T-helper 9 cell (primary cell): ENCODE measurements at places on chromosomes 16 and 17.

GRCh38 chr17:43772877-43773648 is 5.7 kb downstream of the DUSP3 start:
- DNase-seq: no peak

- no peak for DNase-seq
These were observed 24.3 kb upstream of the RNPS1 start for GRCh38 chr16:2292221-2292620.

GRCh38 chr17:64111831-64112230 is 18.1 kb downstream of the ERN1 start:
- DNase-seq: no peak

- DNase-seq: no peak
These were observed 23.9 kb upstream of the LRRC75A start for GRCh38 chr17:16515933-16516332.

- DNase-seq: no peak
These were observed 20.1 kb upstream of the SLC46A1 start for GRCh38 chr17:28426081-28426519.

- DNase-seq: no peak
These were observed 23.6 kb downstream of the DYNLRB2 start for GRCh38 chr16:80564394-80564793.

- no peak for DNase-seq
These were observed 20.2 kb downstream of the FOXF1 start for GRCh38 chr16:86530251-86531190.

DNA sequence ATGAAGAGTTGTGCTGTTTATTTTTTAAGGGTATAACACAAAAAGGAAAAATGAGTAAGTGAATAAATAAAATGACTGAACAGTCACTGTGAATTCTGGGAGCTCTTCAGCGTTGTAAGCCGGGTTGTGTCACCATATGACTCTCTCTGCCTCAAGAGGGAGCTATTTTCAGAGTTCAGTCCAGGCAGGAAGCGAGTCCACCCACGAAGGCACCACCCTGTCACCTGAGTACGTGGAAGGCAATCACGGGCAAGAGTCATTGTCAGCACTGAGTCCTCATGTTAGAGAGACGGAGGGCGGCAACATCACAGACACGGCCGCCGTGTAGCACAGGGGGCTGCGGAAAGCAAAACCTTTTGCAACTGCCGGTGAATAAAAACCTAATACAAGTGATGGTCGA is 227.6 kb downstream of the UTP18 start:
- DNase-seq: peak; percentile 3

GRCh38 chr16:30953111-30953510 is 4.2 kb downstream of the ORAI3 start:
- no peak for DNase-seq

GRCh38 chr16:70394853-70395252 is 44.0 kb downstream of the ST3GAL2 start:
- no peak for DNase-seq

GRCh38 chr17:56995766-56996165 is 17.8 kb downstream of the SCPEP1 start:
- DNase-seq: no peak

DNA sequence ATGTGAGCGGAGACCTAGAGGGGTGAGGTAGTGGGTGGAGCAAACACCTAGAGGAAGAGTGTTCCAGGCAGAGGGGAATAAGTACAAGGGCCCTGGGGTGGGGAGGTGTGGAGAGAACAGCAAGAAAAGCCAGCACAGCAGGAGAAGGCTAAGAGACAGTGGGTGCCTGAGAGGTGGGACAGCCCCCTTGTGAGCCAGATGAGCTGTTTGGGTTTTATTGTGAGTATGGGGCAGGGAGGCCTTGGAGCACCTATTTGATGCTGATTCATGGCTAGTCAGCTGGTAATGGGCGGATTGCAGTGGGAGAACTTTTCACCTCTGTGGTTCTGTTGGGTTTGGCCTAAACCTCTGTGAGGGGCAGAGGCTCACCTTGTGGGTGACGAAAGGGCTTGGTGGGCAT is 68.4 kb downstream of the ABCC1 start:
- no peak for DNase-seq

GRCh38 chr17:75910699-75911098 is 6.0 kb upstream of the MRPL38 start:
- no peak for DNase-seq

DNA sequence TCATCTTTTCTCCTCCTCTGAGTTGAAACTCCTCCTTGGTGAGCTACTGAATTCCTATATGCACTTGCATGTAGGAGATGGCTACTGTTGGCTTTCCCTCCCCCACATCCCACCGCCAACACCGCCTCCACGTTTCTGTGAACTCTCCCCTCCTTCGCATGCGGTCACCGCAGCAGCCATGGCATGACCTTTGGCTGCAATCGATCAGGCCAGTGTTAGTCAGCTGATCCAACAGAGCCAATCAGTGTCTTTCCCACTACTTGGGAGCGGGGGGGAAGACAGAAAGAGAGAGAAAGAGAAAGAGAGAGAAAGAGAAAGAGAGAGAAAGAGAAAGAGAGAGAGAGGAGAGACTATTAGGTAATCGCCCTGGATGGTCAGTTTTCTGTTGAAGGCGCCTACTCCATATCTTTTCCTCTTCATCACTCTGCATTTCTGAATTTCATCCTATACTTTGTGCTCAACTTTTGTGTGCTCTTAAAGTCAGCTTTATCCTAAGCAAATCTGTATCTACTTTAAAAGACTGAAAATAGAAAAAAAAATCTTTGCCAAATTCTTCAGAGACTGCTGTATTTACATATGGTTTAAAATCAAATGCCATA is 22.7 kb downstream of the ASGR1 start:
- no peak for DNase-seq

GRCh38 chr16:50245417-50246298 is 20.7 kb upstream of the ADCY7 start:
- peak; percentile 29 for DNase-seq

DNA sequence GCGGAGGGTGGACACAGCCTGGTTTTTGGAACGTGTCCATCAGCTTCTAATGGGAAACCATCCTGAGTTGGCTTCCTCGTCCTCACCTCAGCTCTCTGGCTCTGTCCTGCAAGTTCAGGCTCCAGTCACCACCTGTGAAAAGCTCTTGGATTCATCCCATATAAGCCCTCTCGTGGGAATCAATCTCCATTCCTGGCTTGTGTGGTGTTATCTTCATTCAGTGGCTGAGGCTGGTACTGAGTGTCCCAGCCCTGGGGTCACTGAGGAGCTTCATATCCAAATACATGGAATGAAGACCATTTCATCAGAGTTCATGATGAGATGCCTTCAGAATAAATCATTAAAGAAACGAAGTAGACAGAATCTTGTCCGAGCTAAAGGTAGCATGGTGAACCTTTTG is 189.2 kb downstream of the RBFOX1 start:
- no peak for DNase-seq

GRCh38 chr17:82334204-82334621 is 647 bp upstream of the SECTM1 start:
- no peak for DNase-seq

- no peak for DNase-seq
These were observed 49.5 kb upstream of the CCL1 start for GRCh38 chr17:34412534-34412933.

DNA sequence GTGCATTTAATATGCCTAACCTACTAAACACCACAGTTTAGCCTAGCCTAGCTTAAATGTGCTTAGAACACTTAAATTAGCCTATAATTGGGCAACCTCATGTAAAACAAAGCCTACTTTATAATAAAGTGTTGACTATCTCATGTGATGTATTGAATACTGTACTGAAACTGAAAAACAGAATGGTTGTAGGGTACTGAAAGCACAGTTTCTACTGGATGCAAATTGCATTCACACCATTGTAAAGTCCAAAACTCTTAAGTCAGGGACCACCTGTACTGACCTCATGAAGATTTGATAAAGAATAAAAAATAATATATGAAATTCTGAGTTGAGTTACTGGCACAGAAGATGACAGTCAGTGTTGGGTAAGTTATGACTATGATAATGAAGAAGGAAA is 625.4 kb upstream of the SOX9 start:
- DNase-seq: no peak

GRCh38 chr17:1323336-1323735 is 43.9 kb downstream of the TRARG1 start:
- no peak for DNase-seq

- DNase-seq: no peak
These were observed 231.1 kb downstream of the CDH13 start for GRCh38 chr16:82857693-82858365.

GRCh38 chr17:70310221-70310672 is 140.9 kb downstream of the KCNJ2 start:
- no peak for DNase-seq

DNA sequence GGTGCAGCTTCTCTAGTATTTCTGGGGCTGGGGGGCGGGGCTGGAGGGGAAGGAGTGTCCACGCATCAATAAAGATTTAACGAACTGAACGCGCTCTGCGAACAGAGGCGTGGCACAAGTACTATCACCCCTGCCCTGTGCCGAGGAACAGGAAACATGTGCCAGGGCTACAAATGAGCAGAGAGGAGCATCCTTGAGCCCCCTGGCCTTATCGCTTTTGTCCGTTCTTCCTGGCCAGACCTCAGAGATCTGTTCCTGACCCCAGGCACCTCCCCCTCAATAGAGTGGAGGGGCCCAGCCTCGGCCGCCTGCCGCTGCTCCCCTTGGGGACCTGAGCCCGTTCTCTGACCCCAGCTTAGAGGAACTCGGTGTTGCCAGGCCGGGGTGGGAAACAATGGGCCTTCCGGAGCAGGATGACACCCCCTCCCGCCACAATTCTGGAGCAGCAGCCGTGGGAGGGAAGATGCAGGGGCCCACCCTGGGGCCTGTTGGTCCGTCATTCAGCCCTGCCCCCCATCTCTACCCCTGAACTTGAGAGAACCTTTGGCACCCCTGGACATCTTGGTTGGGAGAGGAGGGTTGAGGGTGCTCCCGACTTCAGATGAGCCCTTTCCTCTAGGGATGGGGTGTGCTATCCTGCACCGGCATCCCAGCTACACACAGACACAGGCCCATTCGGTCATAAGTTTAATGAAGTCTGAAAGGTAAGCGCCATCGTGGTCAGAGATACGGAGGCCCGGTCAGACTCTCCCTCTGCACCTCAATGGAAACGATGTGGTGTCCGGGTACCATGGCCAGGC is 1.1 kb downstream of the NAA38 start:
- peak; percentile 21 for DNase-seq

- DNase-seq: no peak
These were observed 24.2 kb upstream of the CHMP6 start for GRCh38 chr17:80967404-80967872.

DNA sequence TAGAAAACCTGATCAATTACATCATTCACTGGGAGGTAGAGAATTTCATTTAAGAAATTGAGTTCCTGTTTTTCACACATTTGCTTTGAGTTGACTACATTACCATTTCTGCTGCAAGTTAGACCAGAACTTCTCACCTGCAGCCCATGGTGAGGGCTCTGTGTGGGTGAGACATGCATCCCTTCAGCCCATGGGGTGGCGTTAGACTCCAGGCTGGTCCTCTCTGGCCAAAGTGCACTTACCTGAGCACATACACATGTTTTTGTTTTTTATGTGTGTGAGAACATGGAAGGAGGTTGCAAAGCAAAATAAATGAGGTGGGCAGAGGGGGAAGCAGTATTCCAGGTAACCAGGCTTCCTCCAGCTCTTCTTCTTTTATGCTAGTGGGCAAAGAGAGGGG is 470.2 kb downstream of the PMP22 start:
- no peak for DNase-seq

GRCh38 chr16:78570399-78571141 is 471.1 kb downstream of the WWOX start:
- DNase-seq: no peak

- DNase-seq: no peak
These were observed 55.2 kb downstream of the PECAM1 start for GRCh38 chr17:64335486-64335885.

DNA sequence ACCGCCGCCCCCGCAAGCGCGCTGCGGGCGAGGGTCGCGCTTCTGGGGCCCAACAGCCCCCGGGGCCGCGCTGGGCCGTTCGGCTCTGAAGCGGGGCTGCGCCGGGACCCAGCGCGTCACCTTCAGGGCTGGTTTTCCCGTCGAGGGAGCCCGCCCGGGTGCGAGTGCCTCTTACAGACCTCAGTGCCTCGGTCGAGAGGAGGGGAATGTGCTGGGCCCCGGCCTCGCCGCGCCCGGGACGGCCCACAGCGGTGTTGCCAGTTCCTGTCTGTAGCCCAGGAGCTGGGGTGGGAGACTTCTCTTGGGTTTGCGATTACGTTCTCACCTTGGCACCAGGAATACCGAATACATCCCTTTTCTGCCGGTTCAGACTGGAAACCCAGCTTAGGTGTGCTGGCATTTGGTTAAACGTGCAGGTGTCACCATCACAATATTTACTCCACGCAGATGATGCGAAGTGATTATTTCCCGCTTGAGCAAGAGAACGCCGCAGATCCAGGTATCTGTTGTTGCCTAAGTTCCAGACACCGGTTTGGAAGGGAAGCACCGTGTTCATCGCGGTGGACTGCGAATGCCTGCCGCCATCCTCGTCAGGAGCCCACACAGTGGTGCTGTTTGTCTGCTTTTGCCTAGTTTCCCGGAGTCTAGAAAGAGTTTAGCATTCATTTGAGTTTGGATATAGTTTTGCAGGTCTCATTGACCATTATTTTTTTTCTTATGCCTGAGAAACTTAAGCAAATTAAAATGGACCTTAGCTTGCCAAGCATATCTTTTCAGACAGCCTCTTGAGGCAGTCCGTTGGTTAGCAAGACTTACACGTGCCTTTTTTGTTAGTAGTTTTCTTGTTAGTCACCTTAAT is 914 bp downstream of the MAP1LC3B start:
- peak; percentile 25 for DNase-seq

DNA sequence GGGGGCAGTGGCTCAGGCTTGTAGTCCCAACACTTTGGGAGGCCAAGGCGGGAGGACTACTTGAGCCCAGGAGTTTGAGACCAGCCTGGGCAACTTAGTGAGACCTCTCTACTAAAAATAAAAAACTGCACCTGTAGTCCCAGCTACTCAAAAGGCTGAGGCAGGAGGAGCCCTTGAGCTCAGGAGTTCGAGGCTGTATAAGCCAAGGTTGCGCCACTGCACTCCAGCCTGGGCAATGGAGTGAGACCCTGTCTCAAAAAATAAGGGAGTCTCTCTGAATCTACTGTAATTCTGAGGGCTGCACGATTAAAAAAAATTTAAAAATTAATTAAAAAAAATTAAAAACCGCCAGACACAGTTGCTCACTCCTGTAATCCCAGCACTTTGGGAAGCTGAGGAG is 3.9 kb downstream of the COIL start:
- DNase-seq: no peak

GRCh38 chr16:29154088-29154487 is 169.2 kb downstream of the LAT start:
- no peak for DNase-seq

DNA sequence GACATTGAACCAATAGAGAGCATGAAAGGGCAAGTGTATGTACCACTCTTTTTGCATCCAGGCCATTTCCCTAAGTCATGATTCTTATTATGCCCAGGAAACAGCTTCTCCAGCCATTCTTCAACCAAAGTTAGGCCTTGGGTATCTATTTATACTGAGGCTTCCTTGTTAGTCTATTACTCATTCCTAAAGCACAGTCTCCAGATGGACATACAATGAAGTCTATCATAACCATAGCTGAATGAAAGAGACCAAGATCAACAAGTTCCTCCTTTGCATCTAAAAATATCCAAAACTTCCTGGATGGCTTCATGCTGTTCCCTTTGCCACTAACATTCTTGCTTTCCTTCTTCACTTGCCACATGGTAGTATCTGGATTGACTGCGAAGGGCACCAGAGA is 265.9 kb downstream of the CDH8 start:
- DNase-seq: no peak

- DNase-seq: no peak
These were observed 13.9 kb upstream of the FZD2 start for GRCh38 chr17:44543213-44543904.
